EL (cell line): ENCODE measurements at places on chromosomes 12 and 14.

- peak; percentile 81 for DNase-seq
These were observed 46.5 kb downstream of the CCER1 start for GRCh38 chr12:90908465-90908864.

DNA sequence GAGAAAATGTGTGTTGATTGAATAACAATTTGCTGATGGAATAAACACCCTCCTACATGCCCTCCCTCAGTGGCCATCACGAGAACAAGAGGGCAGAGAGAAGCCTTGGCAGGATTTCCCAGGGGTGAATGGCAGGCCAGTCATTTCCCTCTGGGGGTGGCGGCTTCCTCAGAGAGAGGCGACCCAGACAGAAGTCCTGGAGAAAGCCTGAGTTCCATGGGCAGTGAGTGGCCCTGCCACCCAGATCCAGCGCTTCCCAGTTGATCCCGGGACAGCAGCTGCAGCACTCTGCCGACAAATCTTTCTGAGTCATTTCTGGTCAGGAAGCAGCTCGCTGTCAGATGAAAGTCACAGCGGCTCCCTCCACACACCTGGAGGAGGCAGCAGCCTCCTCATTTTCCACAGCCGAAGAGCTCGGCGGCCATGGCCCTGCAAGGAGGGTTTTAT, 123.0 kb downstream of the SCARB1 start:
- peak; percentile 36 for DNase-seq

- DNase-seq = no peak
These were observed 6.4 kb upstream of the ALX1 start for GRCh38 chr12:85273381-85274314.

- DNase-seq = no peak
These were observed 76.8 kb downstream of the ALX1 start for GRCh38 chr12:85356596-85357385.

GRCh38 chr12:105036937-105037649, 47.2 kb downstream of the ALDH1L2 start:
- no peak for DNase-seq

- DNase-seq = no peak
These were observed 815 bp downstream of the COQ10A start for GRCh38 chr12:56267443-56268071.
